ENCODE measurements at places on chromosomes 5 and 9.

GRCh38 chr9:38641985-38642864, 21.8 kb upstream of the ANKRD18A start:
- no peak for DNase-seq
- no peaks in the 10 kb centered on the region for H3K27me3 ChIP-seq
- no peak overlapping the region for H3K27ac ChIP-seq

DNA sequence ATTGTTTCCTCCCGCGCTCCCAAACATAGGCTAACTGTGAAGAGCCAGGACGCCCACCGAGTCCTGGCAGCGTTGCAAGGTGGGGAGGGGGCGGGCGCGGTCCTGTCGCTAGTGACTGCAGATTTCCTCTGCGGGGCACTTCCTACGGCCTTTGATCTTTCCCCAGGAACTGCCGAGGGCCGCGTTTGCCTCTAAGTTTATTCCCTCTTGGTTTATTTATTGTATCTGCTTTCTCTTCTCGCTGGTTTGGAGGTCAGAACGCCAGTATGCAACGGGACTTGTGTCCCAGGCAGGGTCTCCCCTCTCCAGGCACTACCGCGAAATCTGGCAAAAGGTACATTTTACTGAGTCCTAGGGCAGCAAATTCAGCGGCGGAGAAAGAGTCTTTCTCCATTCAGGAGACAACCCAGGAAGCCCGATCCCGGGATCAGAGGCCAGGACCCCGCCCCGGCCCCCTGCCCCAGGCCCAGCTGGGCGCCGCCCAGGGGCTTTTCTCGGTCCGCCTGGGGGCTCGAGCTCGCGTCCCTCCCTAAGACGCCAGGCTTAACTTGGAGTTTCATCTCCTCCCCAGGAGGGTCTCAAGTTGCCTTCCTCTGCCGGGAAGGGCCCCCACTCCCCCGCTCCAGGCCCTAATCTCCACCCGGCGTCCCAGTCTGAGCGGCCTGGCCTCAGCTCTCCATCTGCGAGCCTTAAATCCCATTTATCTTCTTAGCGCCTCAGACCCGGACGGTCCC, 884 bp upstream of the EGFLAM start:
- DNase-seq: no peak
- H3K4me1 ChIP-seq: peaks cover 19% of the 10 kb centered on the region
- peak overlapping the region; percentile 5 for H3K27ac ChIP-seq

DNA sequence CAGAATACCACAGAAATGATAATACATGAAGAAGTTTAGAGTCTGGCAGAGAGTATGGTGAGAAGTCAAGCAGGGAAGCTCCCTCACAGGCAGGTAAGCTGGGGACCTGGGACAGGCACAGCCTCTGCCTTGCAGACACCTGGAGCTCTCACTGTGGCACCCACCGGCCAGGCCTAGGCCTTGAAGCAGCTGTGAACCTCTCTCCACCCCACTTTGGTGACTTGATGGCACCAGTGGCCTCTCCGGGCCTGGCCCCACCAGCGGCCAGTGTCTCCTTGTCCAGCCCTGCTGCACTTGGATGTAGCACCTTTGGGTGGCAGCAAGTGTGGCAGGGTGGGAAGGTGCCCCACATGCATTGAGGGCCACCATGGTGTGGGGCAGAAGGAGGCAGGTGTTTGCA, 330.5 kb downstream of the NPR3 start:
- no peaks in the 10 kb centered on the region for H3K27me3 ChIP-seq
- no peaks in the 10 kb centered on the region for H3K36me3 ChIP-seq
- H3K27ac ChIP-seq: no peak overlapping the region
- no peaks in the 10 kb centered on the region for H3K4me1 ChIP-seq
- no peak overlapping the region for H3K4me3 ChIP-seq
- DNase-seq: no peak

GRCh38 chr9:113238859-113239232, 17.5 kb downstream of the SLC31A1 start:
- H3K36me3 ChIP-seq: no peaks in the 10 kb centered on the region
- H3K4me1 ChIP-seq: no peaks in the 10 kb centered on the region

- no peaks in the 10 kb centered on the region for H3K27me3 ChIP-seq
- no peaks in the 10 kb centered on the region for H3K36me3 ChIP-seq
- no peak for DNase-seq
- H3K27ac ChIP-seq: no peak overlapping the region
- H3K4me3 ChIP-seq: no peak overlapping the region
- H3K4me1 ChIP-seq: no peaks in the 10 kb centered on the region
Observed at GRCh38 chr9:3784641-3785040, 258.8 kb upstream of the RFX3 start.

GRCh38 chr5:75656311-75657003, 45.2 kb downstream of the ANKDD1B start:
- H3K4me3 ChIP-seq: peak overlapping the region; percentile 53
- peaks cover 7% of the 10 kb centered on the region for H3K4me1 ChIP-seq
- no peaks in the 10 kb centered on the region for H3K27me3 ChIP-seq
- no peak for DNase-seq
- no peaks in the 10 kb centered on the region for H3K36me3 ChIP-seq

Data from vagina (tissue), 2 donors.